ENCODE measurements at places on chromosomes 4 and X.
A peak's percentile ranks its signal among the peaks of the same experiment; 100 is the strongest.

- no peak for DNase-seq
Observed at GRCh38 chr4:138259824-138260223, 17.7 kb upstream of the SLC7A11 start.

DNA sequence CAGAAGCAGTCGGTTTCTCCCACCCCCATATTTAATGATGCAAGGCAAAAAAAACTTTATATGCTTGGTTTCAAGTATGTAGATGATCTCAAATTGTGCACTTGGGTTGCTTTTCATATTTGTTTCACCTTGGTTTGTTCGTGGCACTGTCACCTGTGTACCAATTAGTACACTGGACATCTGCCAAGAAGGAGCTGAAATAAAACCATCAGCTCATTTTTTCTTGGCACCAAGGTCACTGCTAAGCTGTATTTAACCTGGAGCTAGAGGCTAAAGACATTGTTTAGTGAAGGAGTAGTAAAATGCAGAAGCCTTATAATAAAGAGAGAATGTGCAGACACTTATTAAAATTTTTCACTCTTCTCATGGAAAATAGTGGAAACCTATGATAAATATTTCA is 430.8 kb downstream of the ARHGAP24 start:
- DNase-seq: no peak

- no peak for DNase-seq
Observed at GRCh38 chr4:28176942-28177341, 1316.3 kb downstream of the STIM2 start.

DNA sequence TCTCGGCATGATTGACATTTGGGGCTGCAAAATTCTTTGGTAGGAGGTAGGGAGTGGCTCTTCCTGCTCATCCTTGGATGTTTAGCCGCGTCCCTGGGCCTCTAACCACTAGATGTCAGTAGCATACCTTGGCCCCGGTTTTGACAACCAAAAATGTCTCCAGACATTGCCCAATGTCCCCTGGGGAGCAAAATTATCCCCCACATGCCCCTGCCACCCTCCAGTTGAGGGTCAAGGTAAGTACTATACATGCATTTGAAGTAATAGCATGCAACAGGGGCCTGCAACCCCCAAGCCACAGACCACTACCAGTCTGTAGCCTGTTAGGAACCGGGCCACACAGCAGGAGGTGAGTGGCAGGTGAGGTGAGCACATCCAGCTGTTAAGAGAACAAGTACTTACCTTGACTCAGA is 17.6 kb upstream of the KIAA1210 start:
- DNase-seq: no peak

- no peak for DNase-seq
Observed at GRCh38 chr4:184074677-184075388, 142.8 kb downstream of the ENPP6 start.

GRCh38 chr4:149605601-149606378 is 209.9 kb downstream of the IQCM start:
- no peak for DNase-seq

- DNase-seq: no peak
Observed at GRCh38 chrX:103584596-103584995, 719 bp upstream of the TCEAL4 start.

DNA sequence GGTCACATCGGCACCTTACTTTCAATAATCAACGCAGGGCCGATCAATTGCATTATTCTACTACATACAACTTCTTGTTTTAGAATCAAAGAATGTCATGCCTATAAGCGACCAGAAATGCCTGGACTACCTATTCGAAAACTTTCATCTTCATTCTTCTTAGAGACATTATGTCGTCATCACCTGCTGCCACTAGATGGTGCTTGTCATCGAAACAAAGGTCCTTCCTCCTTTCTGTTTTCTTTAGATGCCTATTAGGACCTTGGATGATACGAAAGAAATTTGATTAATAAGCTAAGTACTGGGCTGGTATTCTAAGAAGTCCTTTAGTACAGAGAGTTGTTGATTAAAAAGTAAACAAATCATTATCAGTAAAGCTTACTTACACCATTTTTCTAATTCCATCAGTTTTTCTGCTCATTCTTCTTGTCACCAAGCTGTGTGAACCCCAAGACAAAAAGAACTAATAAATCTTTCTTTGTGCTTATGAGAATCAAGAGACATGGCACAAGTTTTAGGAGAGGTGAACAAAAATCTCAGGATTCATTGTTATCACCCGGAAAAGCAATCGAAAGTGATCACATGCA is 154.5 kb upstream of the SLC4A4 start:
- DNase-seq: peak; percentile 56

DNA sequence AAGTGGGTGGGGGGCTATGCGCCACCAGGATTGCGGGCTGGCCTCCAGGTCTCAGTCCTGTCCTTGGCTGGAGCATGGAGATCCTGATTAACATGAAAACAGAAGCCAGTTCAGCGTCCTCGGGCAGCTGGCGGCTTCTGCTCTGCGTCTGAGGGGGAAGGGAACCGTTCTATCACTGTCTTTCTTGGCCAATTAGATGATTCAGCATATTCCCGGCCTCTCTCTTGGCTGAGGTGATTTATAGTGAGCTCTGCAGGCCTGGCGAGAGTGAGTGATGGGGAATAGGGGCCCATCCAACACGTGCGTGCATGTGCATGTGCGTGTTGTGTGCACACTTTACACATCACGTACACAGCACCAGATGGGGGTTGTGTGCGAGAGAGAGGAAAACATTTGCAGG is 145.8 kb upstream of the ATP6AP2 start:
- no peak for DNase-seq

- DNase-seq: no peak
Observed at GRCh38 chr4:127959794-127960193, 5.2 kb downstream of the MFSD8 start.

- no peak for DNase-seq
Observed at GRCh38 chr4:156969101-156969500, 2.5 kb downstream of the PDGFC start.

GRCh38 chr4:187304133-187304532 is 580.5 kb upstream of the FAT1 start:
- no peak for DNase-seq

- no peak for DNase-seq
Observed at GRCh38 chr4:39228377-39228776, 46.0 kb downstream of the WDR19 start.

GRCh38 chr4:168610911-168611530 is 114.2 kb downstream of the PALLD start:
- no peak for DNase-seq

DNA sequence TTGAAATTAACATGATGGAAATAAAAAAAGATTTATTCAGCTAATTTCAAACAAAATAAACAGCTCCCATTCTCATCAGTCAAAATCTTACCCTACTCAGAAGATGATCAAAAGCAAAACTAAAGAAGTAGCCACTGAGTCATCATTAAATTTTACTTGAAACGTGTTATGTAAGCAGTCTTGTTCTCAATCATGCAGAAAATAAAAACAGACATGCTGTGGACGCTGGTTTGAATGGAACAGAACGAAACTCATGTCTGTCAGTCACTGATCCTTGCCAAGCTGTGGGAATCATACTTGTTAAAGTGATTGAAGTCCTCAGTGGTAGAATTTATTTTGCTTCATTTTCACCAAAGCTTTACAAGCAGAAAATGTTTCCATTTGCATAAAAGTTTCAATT is 77.2 kb upstream of the TLR3 start:
- no peak for DNase-seq

GRCh38 chrX:9293051-9293496 is 171.8 kb upstream of the TBL1X start:
- no peak for DNase-seq

DNA sequence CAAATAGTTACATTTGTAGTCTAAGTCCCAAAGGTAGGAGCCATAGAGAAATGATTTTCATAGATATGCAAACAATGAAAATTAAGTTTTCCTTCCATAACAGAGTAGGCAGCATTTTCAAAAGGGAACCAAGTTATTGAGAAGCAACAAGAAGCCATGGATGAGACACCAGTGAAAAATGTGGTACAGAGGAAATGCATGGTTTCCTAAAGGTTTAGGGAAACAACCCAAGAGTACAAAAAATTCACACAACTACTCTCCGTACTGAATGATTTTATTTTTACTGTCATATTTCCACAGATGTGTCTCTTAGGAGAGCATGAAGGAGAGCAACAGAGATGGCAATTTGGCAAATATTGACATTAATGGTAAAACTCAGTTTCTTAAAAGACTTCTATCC is 1408.9 kb upstream of the PCDH7 start:
- no peak for DNase-seq

DNA sequence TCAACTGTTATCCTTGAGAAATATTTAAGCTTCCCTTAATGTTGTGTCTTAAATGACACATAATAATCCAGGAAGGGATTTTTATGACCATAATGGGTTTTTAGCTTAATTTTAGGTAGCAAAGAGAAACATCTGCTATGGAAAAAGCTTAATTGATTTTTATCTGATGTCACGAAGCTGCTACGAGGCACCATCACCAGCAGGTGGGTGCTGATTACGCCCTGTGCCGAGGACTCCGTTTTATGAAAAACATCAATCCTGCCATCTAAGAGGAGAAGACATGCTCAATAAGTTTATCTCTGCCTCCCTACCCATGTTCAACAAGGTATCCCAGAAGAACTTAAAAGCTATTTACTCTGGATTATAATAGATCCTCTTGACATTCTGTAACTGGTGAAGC is 280.6 kb upstream of the ZFP42 start:
- no peak for DNase-seq

DNA sequence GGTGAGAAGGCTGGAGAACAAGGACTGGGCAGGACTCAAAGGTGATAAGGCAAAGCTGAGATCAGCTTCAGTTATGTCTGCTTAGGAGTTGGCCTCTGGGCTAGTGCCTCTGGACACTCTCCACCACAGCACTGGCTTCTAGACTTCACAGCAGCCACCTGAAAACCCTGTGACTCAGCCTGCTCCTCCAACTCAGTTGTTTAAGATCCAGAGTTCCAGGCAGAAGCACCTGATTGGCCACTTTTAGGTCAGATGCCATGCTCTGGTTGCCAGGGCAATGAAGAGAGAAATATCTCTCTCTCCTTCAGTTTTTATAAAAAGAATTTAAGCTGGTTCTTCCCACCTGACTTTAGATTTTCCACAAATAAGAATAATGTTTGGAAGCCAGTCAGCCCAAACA is 47.9 kb upstream of the BLTP1 start:
- no peak for DNase-seq

DNA sequence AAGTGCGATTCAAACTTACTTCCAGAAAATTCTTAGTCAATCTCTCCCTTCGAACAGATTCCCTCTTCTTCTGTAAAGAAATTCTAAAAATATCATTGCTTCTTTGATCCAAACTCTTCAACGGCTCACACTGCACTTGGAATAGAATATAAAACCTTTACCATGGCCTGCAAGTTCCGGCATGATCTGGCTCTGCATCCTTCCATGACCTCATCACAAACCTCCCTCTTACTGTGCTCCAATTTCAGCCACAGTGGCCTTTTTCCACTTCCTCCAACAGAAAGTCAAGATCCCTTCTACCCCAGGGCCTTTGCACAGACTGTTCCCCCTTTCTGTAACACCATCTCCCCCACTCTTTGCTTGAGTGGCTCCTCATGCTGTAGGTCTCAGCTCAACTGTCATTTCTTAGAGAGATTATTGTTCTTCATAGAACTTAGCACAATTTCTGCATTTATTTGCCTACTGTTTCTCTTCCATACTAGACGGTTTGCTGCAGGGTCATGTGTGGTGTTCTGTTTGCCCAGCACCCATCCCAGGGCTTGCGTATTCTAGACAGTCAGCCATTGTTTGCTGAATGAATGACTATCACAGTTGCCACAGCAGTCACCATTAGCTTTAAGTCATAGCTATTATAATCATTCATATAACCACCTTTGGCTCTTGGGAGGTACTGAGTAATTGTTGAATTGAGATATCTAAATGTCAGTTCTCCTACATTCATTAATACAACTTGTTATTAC is 1.9 kb upstream of the STOX2 start:
- DNase-seq: no peak

DNA sequence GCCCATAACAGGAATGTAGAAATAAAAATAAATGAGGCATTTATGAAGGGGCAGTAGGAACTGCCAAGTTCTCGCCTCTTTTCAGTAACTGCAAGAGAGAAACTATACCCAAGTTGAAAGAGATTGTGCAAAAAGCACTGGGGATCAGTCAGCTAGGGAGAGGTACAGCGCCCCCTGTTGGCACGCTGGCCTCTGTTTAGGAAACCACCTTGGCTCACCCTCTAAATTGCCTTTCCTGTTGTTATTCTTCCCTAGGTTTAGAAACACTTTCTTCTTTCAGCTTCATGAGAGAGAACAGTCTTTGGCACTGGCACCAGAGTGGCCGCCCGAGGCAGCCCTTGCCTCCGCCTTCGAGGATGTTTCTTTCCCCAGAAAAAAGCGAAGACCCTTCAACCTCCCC is 348.5 kb downstream of the MID1IP1 start:
- DNase-seq: peak; percentile 62

GRCh38 chrX:8049827-8050226 is 121.2 kb downstream of the VCX2 start:
- DNase-seq: no peak

- DNase-seq: no peak
Observed at GRCh38 chr4:181301735-181302710, 941.2 kb upstream of the TENM3 start.

- DNase-seq: no peak
Observed at GRCh38 chrX:107804427-107804826, 21.2 kb upstream of the MID2 start.

All from CD8-positive, alpha-beta T cell (primary cell).